Uterus (tissue), 4 donors: ENCODE measurements at places on chromosomes 2 and 18.

DNA sequence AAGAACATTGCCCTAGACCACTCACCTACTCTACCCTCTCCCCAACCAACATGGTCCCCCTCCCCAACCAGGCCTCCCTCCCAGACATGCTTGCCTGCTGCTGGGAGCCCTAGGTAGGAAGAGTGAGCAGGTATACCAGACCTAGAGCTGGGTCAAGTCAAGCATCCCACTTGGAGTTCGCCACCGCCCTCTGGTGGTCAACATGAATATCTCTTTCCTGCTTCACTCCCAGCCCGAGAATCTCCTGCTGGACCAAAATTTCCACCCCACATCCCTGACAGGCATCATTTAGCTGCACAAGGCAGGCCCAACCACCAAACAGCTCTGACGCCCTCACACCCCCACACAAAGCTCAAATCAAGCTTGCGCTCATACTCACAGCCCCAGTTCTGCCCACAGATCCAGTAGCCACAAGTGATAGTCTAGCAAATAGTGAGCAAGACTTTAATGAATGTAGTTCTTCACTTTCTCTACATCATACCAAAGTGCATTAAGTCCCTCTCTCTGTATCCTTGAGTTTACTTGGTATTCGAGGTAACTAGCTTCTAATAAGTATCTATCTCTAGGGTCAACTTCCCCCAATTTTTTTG lies 116.0 kb downstream of the TNS1 start:
- DNase-seq, result peak; percentile 77

GRCh38 chr18:22691946-22692710 lies 241.0 kb upstream of the RBBP8 start:
- DNase-seq, result peak; percentile 51

GRCh38 chr2:36528274-36528673 lies 69.7 kb downstream of the FEZ2 start:
- DNase-seq, result no peak

- DNase-seq, result no peak
Observed at GRCh38 chr2:159419403-159419802, 132.9 kb upstream of the WDSUB1 start.

DNA sequence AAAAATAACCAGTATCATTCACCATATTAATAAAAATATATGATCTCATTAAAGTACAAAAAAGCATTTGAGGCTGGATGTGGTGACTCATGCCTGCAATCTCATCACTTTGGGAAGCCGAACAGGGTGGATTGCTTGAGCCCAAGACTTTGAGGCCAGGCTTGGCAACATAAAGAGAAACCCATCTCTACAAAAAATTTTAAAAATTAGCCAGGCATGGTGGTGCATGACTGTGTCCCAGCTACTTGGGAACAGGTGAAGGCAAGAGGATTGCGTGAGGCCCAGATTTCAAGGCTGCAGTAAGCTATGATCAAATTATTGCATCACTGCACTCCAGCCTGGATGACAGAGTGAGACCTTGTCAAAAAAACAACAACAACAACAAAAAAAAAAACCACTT lies 75.9 kb downstream of the RAD51AP2 start:
- DNase-seq, result no peak

DNA sequence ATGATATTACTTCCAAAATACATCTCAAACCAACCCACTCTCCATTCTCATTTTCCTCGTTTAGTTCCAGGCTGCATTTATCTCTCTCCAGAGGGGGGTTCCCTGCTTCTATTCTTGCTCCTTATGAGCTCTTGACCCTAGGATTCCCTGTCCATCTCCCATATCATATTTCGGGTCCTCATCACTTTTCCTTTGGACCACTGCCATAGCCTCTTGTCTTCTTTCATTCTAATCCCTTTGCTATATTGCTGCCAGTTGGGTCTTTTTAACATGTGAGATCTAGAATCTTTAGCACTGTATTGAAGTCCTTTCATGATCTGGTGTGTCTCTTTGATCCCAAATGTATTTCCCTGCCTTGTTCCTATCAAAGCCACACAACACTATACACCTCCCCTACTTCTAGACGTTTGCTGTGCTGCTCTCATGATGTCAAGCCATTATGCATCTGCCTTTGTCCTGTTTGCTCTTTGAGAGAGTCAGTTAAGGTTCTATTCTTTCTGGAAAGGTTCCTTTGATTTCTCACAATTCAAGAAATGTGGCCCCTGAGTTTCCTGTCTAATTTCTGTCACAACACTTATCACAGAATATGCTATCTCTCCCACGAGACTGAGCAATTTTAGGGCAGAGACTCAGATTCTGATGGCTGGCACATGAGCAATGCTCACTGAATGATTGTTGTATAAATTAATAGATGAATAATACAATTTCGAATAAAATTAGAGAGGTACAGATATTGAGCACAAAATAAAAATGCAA lies 43.2 kb upstream of the SESTD1 start:
- DNase-seq, result no peak
